ENCODE measurements at places on chromosomes 5 and 9.

DNA sequence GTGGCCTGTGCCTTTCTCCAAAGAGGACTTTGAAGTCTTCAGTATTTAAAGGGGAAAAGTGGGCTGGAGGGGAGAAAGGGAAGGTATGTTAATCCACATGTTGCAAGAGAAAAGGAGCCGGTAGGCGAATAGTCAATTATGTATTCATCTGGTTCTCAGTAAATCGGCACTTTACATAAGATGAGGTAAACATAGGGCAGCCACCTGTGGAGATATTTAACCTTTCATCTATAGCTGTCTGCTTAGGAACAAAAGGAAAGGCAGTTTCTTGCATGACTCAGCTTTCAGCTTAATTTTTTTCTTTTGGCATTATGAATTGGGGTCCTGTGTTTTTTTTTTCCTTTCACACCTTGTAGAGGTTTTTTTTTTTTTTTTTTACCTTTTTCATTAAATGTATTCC, 42.2 kb downstream of the FGD3 start:
- no peak for DNase-seq

DNA sequence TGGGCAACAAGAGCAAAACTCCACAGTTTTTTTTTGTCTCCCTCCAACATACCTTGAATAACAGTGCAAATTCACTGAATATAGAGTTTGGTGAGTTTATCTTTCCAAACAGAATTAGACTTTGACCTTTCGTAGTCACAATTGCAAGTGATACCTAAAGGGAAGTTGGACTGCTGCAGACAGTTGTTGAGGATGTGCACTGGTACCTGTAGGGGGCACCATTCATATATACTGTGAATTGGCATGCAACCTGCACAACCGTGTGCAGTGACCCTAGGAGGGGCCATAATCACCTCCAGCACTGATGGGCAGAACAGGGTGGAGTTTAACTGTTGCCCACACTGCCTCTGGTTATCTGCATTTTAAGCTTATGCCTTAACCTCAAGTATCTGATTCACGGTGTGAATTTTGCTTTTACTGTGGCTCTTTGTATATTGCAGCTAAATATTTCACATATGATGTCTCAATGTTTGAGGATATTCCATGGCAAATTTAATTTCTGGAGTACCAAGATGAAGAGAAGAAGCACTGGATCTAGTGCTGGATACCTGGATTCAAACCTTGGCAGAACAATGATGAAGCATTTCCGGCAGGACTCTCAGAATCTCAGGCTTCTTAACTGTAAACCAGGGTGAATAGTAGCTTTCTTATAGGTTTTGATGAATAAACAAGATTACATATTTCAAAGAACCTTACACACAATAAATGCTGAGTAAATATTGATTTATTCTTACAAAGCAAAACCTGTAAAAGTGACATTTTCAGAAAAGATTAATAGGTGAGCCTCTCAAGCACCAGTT, 144.3 kb downstream of the ACTBL2 start:
- no peak for DNase-seq

GRCh38 chr9:107886826-107887225, 397.3 kb upstream of the KLF4 start:
- DNase-seq = no peak

DNA sequence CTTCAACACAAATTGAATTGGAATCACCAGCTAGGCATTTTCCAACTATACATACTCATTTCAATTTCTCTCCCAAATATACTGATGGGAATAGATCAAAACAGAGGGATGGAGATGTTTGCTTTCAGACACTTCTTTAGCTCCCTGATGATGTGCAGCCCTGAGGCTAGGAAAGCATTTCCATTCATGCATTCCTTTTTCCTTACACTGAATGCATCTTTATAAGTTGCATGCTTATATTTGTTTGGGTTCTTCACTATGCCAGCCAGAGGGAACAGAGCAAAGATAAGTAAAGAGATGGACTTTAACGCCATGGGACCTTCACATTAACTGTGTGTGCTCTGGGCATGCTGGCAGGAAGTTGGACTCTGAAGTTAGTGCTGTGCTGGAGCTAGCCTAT, 696.5 kb upstream of the CDH9 start:
- no peak for DNase-seq

GRCh38 chr5:60436518-60436917, 263.4 kb downstream of the DEPDC1B start:
- DNase-seq = peak; percentile 23

- no peak for DNase-seq
These were observed 134.2 kb downstream of the ZNF354C start for GRCh38 chr5:179194201-179194910.

DNA sequence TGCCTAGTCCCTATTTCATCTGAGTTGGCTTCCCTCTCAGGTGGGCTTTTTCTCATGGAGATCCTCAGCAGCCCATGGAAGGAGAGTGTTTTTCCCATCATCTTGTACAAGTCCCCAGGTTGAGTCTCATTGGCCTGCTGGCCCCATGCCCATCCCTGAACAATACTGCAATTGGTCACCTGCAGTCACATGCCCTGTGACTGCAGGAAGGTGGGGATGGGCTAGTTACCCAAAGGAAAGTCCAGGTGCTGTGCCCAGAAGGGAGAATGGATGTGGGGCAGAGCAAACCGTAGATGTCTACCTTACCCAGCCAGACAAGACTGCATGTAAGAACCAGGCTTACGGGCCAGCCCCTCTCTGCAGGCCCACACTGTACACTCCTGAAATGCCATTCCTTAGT, 54.0 kb upstream of the SAP30L start:
- no peak for DNase-seq

DNA sequence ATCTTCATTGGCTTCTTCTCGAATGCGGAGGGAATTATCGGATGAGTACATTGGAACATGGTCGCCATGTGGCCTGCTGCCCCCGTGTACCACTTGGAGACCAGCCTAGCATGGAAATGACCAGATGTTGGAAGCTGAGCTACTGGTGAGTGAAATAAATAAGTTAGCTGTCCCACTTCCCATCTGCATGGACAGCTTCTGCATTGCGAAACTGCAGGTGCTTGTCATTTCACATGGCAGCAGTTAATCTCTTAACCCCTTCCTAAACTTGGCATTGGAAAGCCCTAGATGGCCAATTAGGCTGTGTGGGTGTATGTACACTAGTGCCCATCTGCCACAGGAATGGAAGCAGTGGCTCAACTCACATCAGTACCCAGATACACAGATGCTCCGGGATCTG, 246.6 kb upstream of the IL12B start:
- DNase-seq = peak; percentile 15

DNA sequence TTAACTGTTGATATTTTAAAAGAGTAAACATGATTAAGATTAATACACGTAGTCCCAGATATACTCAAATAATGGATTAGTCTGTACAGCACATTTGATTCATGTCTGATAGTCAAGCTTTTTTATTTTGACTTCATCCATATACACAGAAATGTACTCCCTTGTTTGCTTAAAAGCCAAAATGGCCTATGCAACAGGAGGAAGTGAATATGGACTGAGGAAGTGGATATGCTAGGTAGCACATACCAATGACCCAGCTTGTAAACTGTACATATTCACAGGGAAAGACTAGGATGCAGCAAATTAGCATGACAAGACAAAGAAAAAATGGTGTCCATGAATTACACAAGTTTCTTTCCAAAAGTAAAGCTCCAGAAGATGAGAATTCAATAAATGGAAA, 109.7 kb downstream of the CAAP1 start:
- no peak for DNase-seq

DNA sequence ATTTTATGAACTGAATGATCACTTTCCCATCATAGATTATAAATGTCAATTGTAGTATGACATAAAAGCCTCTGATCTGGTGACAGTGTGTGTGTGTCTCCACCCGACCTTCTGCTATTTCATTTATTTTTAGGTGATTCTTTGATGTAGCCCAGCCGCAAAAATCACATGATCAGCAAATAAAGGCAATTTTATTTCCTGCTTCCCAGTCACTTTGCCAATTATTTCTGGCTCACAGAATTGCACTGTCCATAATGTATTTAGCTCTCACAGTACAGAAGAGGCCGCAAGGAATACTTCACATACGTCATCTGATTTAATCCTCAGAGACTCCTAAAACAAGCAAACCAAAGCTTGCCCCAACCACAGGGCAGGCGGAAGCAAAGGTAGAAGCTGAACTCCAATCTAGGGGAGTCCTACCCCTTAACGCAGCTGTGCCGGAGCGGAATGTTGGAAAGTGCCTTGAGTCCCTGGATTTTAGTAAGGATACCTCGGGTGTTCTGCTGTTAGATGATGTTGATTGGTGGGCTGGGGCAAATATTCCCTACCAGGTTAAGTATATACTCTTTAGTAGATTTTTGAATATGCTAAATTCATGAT, 384.0 kb upstream of the IRX4 start:
- DNase-seq = no peak

- no peak for DNase-seq
These were observed 52.2 kb downstream of the ABHD17B start for GRCh38 chr9:71858812-71859211.

- peak; percentile 96 for DNase-seq
These were observed 3.7 kb upstream of the NIPAL4 start for GRCh38 chr5:157456301-157456700.

DNA sequence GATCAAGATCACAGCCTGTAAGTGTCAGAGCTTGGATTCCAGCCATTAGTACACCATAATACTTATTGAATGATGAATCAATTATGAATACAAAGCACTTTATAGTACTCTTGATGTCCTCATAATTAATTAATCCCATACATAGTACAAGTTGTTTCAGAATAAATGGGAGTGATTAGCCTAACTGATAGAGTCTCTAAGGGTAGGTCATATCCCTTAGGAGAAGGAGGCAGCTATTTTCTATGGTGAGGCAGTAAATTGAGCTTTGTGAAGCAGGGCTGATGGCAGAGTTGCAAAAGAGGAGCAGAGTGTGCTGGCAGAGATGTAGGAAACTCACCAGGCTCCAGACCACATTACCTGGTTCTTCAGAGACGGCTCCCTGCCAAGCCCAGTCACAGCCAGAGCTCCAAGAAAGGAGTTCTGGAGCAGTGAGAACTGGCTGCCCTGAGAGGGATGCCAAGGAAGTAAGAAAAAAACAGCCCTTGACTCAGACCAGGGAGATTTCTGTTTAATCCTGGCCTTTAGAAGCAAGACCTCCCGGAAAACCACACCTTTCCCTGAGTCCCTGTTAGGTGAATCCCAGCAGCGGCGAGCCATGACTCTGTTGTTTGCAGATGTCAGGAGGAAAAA, 112.9 kb downstream of the SH3TC2 start:
- DNase-seq = peak; percentile 50

GRCh38 chr5:179794171-179794570, 385 bp downstream of the LTC4S start:
- no peak for DNase-seq

- DNase-seq = no peak
These were observed 64.6 kb downstream of the YTHDC2 start for GRCh38 chr5:113578091-113578490.

DNA sequence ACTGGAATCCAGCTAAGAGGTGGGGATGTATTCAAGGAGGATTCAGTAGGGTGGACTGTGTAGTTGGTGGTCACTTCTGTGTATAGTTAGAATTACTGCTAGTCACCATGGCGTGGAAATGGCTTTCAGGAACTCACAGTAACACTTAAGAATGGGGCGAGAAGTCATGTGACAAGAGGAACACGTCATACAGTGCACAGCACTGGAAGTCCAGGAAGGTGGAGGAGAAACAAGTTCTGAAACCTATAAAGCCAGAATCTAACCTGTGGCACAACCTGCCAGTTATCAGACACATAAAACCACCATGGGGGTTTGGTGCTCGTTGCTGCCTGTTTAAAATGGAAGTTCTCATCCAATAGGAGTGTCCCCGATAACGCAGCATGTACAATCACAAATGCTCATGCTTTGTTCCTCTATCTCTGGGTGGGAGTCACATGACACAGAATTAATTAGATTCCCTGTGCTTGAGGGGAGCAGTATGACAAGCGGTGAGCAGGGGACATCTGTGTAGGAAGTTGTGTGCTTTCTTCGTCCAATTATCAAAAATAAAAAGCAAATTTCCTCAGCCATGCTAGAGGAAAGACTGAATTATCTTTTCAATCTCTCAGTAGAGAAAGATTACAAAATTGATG, 193.0 kb downstream of the SPOCK1 start:
- DNase-seq = no peak

GRCh38 chr9:89794918-89795317, 190.1 kb downstream of the GADD45G start:
- no peak for DNase-seq

DNA sequence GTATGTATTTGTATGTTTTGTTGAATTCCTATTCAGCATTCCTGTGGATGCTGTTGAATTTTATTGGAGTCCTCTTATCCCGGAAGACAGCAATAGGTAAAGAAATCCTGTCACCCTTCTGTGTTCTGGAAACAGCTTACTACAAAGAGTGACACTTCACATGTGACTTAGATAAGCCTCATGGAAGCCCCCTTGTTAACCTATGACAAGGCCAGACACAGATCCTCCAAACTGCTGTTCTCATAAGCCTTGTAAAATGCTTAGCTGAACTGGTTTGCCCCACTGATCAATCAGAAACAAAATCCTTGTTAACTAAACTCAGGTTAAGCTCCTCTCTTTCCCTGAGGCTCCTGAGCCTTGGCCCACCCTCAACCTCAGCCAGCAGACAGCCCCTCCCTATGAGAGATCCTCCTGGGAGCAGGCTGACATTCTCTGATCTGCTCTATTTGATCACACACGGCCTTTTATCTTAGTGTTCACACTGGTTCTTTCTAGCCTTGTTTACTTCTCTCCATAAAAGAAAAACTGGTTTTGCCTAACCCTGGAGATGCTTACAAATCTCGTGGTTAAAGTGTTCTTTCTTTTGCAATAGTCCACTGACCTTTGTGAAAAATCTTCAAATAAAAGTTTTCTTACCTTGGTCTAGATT, 29.4 kb upstream of the ATP6V1G1 start:
- DNase-seq = no peak

GRCh38 chr9:136204838-136205706, at the start of gene LHX3:
LHX3 (minus strand) TSS chr9:136205128; CDS start chr9:136205012, 116 bp downstream.
- no peak for DNase-seq

GRCh38 chr5:128101676-128102075, 18.1 kb downstream of the SLC12A2 start:
- no peak for DNase-seq

Data from Ammon's horn (tissue), 1 donor.